Activated T-cell treated with anti-CD3 and anti-CD28 coated beads, Interleukin-2, amount 50 U/mL, for 1 hour (primary cell): ENCODE measurements at places on chromosomes 7 and 10.
A peak's percentile ranks its signal among the peaks of the same experiment; 100 is the strongest.

DNA sequence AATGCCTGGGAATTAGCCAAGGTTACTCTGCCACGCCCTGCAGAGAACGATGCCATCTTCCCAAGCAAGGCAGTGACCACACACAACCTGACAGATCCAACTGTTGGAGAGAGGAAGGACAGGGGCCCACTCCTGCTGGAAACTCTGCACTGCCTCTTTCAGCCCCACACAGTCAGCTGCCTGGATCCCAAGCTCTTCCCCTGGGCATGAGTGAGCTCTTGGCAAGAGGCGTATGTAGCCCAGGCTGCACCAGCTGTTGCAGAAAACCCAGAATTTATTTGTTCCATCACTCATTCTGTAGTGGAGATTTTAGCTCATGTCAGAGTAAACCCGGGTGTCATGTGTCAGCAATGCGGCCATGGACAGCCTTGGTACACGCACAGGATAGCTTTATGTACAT is 135.1 kb upstream of the TRIM24 start:
- DNase-seq: no peak

DNA sequence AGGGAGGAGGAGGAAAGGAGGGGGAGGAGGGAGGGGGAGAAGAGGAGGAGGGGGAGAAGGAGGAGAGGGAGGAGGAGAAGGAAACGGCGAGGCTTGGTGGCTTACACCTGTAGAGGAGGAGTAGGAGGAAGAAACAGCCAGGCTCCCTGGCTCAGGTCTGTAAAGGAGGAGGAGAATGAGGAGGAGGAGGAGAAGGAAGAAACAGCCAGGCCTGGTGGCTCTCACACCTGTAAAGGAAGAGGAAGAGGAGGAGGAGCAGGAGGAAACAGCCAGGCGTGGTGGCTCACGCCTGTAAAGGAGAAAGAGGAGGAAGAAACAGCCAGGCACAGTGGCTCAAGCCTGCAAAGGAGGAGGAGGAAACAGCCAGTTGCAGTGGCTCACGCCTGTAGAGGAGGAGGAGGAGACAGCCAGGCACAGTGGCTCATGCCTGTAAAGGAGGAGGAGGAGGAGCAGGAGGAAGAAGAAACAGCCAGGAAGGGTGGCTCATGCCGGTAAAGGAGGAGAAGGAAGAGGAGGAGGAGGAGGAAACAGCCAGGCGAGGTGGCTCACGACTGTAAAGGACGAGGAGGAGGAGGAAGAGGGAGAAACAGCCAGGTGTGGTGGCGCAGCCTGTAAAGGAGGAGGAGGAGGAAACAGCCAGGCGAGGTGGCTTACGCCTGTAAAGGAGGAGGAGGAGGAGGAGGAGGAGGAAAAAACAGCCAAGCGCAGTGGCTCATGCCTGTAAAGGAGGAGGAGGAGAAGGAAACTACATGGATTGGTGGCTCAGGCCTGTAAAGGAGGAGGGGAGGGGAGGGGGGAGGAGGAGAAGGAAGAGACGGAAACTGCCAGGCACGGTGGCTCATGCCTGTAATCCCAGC is 14.9 kb upstream of the CRCP start:
- peak; percentile 43 for DNase-seq

GRCh38 chr10:3046981-3047547 is 20.3 kb upstream of the PFKP start:
- DNase-seq: no peak

DNA sequence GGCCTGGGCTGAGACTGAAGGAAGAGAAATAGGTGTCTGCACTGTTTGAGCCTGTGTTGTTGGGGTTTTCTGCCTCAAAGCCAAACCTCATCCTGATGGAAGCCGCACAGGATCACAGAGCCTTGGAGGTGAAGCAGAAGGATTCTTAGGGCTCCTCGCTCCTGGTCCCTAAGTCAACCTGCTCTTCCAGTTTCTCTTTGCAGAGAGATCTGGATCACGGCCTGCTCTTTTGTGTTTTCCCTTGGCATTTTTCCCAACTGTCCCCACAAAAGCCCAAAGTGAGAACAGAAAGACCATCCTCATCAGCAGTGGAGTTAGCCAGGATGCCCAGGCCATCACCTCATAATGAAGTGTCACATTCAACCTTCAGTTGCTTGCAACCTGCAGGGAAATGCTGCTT is 20.3 kb upstream of the PPIA start:
- no peak for DNase-seq

GRCh38 chr7:20532890-20533289 is 82.6 kb upstream of the ABCB5 start:
- no peak for DNase-seq

DNA sequence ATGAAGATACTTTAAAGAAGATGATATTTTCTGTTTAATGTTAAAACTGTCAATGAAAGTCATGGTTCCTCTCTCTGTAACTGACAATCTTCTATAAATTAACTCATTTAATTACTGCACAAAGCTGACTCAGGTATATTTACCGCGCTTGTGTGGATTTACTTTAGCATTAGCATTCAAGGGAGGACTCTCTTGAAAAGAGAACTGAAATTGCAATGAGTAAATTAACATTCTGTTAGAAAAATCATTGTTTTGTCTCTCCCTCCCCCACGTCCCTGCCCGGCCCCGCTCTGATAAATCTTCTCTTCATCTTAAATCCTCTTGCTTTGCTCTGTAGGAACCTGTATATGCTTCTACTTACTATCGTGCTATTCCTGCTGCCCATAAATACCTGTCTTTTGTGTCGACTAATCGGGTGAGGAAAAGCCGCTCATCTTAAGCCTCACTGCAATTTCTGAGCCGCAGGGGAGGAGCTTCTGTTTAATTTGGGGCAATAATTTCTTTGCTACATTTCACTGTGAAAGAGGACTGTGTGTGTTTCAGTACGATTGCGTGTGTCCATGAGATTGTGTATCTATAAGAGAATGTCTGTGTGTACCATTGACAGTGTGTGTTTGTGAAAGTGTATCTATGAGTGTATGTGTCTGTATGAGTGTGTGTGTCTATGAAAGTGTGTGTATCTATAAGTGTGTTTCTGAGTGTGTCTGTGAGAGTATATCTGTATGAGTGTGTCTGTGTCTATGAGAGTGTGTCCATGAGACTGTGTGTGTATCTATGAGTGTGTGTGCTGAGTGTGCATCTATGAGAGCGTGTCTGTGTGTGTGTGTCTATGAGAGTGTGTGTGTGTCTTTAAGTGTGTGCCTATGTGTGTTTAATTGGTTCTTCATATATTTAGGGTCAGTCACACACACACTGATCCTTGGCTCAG is 46.5 kb upstream of the LYZL2 start:
- no peak for DNase-seq

- DNase-seq: no peak
Observed at GRCh38 chr7:155300641-155301452, 3.2 kb downstream of the INSIG1 start.
